ENCODE measurements at places on chromosomes 1 and 21.
A peak's percentile ranks its signal among the peaks of the same experiment; 100 is the strongest.

- DNase-seq: no peak
Measured at GRCh38 chr1:186740324-186740723, 60.1 kb upstream of the PTGS2 start.

DNA sequence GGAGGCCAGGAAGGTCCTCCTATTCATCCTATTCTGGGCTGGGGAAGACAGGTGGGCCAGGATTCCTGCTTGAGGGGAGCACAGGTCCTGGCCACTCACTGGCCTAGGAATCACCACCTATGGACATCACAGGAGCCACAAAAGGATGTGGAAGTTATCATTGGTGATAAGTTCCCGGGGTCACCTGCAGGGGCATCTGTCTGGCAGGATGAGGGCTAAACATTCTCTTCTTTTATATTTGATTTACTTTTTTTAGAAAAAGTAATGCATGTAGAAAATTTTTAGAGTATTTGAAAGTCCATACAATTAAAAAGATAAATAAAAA, 33.2 kb upstream of the KIAA0040 start:
- DNase-seq: no peak

GRCh38 chr1:11650331-11650991, 3.8 kb downstream of the FBXO2 start:
- DNase-seq: peak; percentile 75

- peak; percentile 46 for DNase-seq
Measured at GRCh38 chr21:34890724-34891612, 158.1 kb downstream of the RUNX1 start.

- no peak for DNase-seq
Measured at GRCh38 chr1:224662870-224663269, 46.8 kb downstream of the CNIH3 start.

DNA sequence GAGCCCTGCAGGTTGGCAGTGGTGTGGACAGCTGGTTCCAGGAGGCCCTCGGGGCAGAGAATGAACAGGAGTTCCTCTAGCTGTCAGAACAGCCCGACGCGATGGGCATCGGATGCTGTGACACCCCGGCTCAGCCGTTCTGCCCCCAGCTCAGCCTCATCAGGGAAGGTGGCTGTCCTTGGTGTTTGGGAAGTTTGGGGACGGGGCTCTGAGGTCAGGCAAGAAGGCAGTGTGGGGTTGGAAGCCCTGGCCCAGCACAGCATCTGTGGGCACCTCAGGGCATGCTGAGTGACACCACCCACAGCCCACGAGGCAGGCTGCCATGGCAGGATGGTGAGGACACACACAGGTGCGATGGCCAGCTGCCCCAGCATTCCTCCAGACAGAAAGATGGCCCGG, 40.9 kb upstream of the CCDC27 start:
- no peak for DNase-seq

DNA sequence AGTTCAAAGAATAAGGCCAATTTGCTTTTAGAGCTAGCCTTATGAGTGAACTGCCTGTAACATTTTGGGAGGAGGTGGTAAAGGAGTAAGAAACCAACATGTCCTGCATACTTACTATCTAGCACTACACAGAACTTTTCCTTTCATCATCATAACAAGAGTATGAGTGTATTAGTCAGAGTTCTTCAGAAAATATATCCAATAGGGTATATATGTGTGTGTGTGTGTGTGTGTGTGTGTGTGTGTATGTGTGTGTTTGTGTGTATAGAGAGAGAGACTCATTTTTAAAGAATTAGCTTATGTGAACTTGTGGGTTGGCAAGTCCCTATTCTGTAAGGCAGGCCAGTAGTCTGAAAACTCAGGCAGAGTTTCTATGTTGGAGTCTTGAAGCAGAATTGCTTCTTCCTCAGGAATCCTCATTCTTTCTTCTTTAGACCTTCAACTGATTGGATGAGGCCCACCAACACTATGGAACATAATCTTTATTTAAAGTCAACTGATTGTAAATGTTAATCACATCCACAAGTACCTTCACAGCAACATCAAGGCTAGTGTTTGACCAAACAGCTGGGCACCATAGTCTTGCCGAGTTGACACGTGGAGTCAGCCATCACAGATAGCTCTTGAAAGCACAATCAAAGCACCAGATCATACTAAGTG, 121.9 kb downstream of the CYYR1 start:
- no peak for DNase-seq
